Activated CD4-positive, alpha-beta memory T cell treated with anti-CD3 and anti-CD28 coated beads, Interleukin-2, amount 10 ng/mL, durations not matched to agents 7 days and 5 days (primary cell): ENCODE measurements at places on chromosomes 16 and 17.

- no peak for DNase-seq
Observed at GRCh38 chr17:77167472-77168306, 26.9 kb downstream of the SEC14L1 start.

DNA sequence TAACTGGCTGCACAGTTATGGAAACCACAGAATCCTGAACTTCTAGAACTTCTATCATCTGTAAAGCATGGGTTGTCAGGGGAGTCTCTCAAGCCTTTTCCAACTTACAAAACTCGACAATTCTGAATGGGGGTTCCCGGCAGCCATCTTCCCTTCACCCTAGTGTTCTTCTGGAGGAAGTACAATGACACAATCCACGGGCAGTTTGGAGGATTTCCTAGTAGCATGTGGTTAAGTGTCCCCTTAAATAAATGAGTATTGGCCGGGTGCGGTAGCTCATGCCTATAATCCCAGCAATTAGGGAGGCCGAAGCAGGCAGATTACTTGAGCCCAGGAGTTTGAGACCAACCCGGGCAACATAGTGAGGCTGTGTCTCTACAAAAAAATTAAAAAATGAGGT lies 2.1 kb downstream of the SLC16A6 start:
- DNase-seq, result peak; percentile 22

GRCh38 chr17:37098910-37099664 lies 150.3 kb downstream of the AATF start:
- no peak for DNase-seq

GRCh38 chr17:73091410-73091769 lies 1.1 kb downstream of the SLC39A11 start:
- no peak for DNase-seq

DNA sequence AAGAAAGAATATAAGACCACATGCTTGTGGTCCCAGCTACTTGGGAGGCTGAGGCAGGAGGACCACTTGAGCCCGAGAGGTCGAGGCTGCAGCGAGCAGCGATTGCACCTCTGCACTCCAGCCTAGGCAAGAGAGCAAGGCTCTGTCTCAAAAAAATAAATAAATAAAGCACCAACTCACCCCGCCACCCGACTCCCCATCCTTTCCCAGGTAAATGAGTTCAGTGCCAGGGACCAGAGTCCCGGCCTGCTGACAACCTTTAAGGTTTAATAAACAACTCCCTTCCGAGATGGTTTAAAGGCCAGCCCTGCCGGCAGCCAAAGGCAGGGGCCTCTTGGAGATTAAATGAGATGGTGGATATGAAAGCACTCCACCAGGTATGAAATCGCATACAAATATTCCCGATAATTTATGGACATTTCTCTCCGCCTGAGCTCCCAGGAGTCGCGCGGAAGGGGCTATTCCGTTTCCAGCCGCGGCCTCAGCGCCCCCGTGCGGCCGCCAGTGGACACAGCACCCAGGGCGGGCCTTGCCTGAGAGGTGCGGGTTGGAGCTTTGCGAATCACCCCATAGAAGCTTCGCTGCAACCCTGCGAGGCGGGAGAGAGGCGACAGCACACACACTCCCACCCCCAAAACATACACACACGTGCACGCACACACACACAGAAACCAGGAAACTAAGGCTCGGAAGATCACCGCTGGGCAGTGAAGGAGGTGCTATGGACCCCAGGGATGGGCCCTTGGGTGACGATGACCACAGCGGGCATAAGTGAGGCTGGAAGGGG lies 4.0 kb upstream of the RPL38 start:
- peak; percentile 69 for DNase-seq

DNA sequence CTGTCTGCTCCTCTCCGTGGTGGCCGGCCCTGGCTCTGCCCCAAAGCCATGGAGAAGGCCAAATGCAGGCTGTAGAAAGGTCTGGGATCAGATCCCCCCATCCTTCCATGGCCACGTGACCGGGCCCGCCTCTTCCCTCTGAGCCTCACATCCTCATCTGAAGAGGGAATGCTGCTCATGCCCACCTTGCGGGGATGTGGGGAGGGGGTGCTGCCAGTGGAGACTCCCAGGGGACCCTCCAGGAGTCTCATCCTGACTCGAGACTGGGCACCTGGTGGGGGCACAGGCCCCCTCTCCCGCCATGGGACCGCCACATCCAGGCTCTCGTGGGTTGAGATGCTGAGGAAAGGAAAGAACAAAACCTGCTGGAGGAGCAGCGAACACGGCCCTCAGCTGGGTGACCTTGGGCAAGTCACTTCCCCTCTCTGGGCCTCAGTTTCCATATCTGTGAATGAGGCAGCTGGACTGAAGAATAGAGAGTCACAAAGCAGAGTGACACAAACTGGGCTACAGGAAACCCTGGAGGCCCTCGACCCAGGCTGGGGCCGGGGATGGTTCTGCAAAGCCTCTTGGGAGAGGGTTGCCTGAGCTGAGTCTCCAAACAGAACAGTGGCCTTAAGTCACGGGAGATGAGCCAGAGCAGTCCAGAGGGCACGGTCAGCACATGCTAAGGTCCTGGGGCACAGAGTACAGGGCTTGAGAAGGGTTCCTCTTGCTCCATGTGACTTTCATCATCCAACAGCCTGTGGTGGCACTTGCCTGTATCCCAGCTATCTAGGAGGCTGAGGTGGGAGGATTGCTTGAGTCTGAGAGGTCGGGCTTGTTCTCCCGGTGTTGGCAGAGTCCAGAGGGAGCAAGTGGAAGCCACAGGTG lies 30.1 kb downstream of the SOCS1 start:
- no peak for DNase-seq
